Stimulated activated CD4-positive, alpha-beta T cell treated with anti-CD3 and anti-CD28 coated beads, Interleukin-12 subunit alpha, Interleukin-12 subunit beta, amount 100 ng/mL, for 4 hours (primary cell): ENCODE measurements at places on chromosomes 2 and 18.

- no peak for DNase-seq
Observed at GRCh38 chr2:141079231-141079630, 1051.6 kb downstream of the LRP1B start.

DNA sequence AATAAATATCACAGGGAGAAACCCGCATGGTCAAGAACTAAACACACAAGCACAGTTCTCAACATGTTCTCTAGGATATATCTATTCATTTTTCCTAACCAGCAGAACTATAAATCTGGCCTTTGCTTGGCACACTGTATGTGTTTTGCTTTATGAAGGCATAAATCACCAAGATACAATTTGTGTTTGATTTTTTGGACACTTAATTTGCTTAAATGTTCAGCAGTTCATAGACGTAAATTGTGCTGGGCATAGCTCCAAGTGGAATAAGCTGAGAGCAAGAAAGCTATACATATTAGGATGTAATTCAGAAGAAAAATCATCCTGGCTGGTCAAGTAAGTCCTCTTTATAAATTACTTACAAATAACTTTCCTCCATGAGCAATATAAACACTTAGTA is 341.5 kb upstream of the ATP5MC3 start:
- DNase-seq: no peak

DNA sequence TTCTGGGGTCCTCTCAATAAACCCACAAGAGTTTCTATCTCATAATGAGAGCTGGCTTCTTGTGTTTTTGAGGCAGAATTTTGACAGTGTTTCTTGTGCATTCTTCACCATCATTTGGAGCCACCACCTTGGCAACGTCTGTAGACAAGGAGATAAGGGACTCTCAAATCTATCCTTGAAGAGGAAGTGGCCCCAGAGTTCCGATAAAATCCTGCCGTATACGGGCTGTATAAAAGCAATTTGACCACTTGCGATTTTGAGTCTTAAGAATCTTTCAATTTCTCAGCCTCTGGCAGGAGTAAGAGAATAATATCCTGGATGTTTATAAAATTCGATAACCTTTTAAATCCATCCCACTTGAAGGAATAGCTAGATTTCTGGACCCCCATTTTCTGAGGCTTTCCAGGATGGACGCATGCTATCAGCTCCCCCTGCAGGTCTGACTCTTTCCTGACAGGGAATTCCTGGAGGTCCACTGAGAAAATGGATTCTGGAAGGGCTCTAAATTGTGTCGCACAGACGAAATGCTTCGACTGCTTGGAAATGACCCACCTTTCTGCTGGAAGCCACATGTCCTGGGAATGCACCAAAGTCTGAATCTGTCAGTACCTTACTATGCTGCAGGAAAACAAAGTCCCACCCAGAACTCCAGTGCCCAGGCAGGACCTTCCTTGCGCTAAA is 54.1 kb downstream of the E2F6 start:
- DNase-seq: no peak

- peak; percentile 56 for DNase-seq
Observed at GRCh38 chr2:158024288-158024898, 77.3 kb upstream of the UPP2 start.

DNA sequence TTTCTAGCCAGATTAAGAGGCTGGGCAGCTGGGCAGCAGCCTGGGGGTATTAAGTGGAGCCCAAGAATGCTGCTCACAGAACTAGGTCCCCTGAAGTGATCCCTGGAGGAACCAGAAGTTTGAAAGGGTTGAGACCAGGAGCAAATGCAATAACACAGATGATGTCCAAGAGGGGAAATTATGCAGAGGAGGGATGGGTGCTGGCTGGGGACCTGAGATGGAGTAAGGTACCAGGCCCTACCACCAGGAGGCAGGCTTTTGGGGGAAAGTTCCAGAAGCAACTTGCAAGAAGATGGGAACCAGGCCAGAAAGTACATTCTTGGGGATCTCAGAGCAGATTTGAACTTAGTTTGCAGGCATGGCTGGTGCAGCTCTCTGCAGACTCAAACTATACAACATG is 175.1 kb downstream of the NCK2 start:
- DNase-seq: peak; percentile 17

DNA sequence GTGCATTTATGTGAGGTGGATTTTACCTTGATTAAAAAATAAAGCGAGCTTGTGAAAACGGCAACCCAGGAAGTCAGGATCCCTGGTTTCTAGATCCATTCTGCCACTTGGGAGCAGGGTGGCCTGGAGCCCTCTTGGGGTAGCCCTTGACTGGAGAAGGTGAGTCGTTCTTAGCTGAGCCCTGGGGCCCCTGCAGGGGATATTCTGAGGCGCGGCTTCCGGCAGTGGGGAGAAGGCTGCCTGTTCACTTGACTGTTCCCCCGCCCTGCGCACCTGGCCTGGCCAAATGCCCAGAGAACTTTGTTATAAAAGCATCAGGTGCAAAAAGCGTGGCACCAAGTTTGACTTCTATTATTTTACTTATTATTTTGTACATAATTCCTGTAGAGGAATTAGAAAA is 221.9 kb downstream of the DYSF start:
- DNase-seq: no peak

GRCh38 chr2:149906886-149907285 is 319.3 kb upstream of the MMADHC start:
- DNase-seq: no peak

- no peak for DNase-seq
Observed at GRCh38 chr2:114056294-114057143, 166.6 kb downstream of the ACTR3 start.

DNA sequence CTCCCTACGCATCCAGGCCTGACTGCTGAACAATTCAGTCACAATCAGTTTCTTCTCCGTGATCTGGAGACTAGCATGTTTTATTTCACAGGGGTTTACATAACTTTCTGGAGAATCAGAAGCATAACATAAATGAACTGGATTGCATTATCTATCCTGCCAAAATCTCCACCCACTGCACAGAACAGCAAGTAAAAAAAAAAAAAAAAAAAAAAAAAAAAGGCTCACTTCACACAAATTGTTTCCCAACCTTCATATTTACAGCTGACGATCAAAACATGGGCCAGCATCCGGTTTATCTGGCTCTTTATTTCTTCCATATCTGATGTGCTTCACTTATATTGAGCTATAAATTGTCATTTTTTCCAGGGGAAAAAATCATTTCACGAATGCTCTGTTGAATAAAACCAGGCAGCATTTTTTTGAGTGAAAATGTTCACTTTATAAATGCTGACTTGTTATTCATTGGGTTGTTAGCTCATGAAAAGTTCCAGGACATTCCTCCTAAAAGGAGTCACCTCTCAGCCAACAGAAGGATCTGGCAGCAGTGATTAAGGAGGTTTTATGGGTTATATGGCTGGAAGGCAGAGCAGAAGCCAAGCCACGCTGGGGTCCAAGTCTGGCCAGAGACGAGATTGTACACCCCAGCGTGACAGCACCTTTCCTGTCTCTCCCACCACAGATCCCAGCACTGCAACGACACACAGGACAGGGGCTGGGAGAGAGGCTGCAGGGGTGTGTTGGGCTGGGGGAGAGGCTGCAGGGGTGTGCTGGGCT is 51.2 kb upstream of the GLI2 start:
- DNase-seq: no peak

DNA sequence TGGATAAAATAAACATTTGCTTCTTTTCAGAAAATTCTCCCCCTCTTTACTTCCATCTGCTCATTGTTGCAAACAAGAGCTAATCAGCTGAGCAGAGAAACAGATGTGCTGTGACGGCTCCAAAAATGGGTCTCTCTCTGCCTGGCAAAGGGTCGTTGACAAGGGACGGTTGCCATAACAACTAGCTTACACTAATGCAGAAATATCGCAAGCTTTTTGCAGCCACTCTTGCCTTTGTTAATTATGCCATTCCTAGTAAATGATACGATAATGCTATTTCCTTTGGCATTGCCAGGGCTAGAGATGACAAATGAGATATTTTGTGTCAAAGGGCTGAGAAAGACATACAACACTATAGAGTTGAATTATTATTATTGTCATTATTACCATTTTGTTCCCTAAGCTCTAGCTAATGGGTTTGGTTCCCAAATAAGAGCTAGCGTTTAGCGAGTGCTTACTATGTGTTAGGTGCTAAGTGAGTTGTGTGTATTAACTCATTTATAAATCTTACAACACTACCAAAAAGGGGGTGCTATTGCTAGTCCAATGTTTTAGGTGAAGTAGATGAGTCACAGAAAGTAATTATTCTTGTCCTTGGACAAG is 46.8 kb downstream of the MYO3B start:
- DNase-seq: no peak

GRCh38 chr2:137910641-137911040 is 53.6 kb upstream of the HNMT start:
- DNase-seq: no peak

GRCh38 chr2:68878753-68879152 is 7.6 kb upstream of the BMP10 start:
- no peak for DNase-seq

DNA sequence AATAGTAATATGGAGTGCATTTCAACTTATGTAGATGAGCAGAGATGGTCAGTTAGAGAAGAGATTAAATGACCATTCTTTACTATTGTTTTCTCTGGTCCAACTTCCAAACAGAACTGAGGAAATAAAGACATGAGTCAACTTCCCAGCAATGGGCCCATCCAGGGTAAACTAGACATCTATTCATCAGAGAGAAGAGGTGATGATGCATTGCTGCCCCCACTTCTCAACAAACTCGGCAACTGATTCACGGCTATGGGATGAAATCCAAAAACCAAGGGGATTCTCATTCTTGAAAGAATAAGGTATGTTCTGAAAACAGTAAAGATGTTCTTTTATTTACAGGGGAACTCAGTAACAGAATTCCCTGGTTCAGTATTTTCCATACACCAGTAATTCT is 190.7 kb downstream of the RDH14 start:
- no peak for DNase-seq

GRCh38 chr2:56177420-56178220 is 6.2 kb upstream of the CCDC85A start:
- DNase-seq: no peak

DNA sequence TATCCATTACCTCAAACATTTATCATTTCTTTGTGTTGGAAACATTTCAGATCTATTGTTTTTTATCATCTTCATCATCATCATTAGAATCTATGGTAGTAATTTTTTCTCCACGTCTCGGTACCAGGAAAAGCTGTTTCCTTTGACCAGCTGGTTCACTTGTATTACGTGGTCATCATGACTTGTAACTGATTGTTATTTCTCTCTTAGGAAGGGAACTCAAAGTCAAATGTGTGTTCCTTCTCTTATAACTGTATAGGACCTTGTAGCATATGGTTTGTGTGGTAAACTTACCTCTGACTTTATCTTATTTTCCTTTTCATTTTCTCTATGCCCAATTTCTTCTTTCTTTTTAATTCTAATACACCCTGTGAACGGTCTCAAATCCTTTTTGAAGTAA is 16.5 kb downstream of the NCOA1 start:
- DNase-seq: no peak

- DNase-seq: no peak
Observed at GRCh38 chr2:239760596-239760995, 264.5 kb downstream of the NDUFA10 start.

DNA sequence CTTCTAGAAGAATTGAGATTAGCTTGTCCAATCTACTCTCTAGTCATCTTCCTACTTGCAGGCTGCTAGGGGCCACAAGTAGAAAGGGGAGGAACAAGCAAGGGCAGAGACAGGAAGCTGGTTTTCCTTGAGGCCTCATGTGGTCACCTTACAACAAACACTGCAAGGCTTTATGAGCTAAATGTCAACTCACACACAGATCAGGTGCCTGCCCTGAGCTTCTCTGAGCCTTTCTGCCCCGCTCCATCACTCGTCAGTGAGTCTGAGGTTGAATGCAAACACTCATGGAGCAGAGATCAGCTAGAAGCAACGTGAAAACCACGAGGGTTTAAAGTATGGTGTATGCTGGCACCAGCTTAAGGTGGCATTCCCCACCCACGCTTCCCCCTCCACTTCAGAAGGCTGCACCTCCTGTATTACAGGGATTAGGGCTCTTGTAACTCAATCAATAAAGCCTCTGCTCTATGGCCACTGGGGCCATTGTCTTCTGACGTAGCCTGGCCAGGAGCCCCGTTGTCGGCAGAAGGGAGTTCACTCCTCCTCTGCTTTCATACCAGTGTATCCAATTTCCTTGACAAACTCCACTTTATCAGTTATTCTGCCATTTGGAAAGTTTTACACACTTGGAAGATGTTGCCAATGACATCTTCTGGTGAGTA is 5.4 kb upstream of the CRYGC start:
- no peak for DNase-seq

- DNase-seq: no peak
Observed at GRCh38 chr18:58682429-58683069, 11.3 kb downstream of the MALT1 start.

GRCh38 chr2:223058952-223059716 is 7.1 kb downstream of the KCNE4 start:
- DNase-seq: no peak

DNA sequence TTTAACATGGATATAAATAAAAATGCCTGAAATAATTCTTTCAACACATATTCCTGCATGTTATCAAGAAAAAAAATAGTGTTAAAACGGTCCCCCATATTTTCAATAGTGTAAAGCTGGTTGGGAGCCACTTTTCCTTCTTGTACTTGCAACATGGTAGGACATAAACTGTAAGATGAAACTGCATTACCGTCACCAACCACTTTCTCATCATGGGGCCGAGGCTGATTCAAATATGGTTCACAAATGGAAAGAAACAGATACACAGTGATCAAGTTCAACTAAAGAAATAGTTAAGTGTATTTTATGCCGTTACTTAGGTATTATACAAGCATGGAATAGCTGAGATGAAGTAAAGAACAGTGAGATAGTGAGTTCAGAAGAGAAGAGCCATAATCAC is 360.7 kb downstream of the ZEB2 start:
- DNase-seq: no peak

DNA sequence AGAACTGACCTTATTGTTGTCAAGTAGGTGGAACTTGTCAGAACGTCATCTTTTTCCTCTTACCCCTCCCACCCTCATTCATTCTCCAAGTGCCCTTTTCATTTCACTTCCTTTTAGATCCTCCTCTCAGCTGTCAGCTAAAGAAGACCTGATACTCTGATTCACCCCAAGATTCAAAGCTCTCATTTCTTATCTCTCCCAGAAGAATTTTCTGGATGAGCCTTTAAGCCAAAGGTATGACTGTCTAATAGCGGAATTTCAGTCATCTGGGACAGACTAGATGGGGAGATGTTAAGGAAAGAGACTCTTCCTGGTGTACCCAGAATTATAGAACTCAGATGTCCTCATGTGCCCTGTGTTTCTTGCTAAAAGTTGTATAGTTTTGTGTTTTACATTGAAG is 53.9 kb downstream of the TCF7L1 start:
- DNase-seq: no peak

GRCh38 chr2:207202645-207203044 is 36.9 kb upstream of the KLF7 start:
- no peak for DNase-seq
